ENCODE measurements at places on chromosomes 5 and 9.
A peak's percentile ranks its signal among the peaks of the same experiment; 100 is the strongest.

- no peak for DNase-seq
Observed at GRCh38 chr9:92745331-92745730, 19.3 kb downstream of the BICD2 start.

- no peak for DNase-seq
Observed at GRCh38 chr9:4416467-4416866, 73.8 kb upstream of the SLC1A1 start.

- DNase-seq: no peak
Observed at GRCh38 chr5:40171971-40172370, 507.7 kb upstream of the PTGER4 start.

DNA sequence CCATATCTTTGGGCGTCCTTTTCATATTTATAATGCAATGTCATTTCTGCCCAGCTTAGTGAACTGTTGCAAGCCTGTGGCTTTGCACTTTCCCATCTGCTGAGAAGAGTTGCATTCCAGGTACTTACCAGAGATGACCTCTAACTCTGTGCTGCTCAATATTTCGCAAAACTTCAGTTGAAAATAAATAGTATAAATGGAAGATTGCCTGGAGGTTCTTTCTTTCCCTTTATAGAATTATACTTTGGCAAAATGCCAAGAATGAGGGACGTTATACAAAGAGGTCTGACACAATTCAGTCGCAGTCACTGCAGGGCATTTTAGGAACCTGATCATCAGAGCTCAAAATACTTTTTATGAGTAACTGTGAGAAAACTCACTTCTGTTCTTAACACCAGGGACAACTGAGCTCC is 18.9 kb upstream of the VLDLR start:
- peak; percentile 28 for DNase-seq

- no peak for DNase-seq
Observed at GRCh38 chr9:13778631-13779030, 499.1 kb upstream of the MPDZ start.

DNA sequence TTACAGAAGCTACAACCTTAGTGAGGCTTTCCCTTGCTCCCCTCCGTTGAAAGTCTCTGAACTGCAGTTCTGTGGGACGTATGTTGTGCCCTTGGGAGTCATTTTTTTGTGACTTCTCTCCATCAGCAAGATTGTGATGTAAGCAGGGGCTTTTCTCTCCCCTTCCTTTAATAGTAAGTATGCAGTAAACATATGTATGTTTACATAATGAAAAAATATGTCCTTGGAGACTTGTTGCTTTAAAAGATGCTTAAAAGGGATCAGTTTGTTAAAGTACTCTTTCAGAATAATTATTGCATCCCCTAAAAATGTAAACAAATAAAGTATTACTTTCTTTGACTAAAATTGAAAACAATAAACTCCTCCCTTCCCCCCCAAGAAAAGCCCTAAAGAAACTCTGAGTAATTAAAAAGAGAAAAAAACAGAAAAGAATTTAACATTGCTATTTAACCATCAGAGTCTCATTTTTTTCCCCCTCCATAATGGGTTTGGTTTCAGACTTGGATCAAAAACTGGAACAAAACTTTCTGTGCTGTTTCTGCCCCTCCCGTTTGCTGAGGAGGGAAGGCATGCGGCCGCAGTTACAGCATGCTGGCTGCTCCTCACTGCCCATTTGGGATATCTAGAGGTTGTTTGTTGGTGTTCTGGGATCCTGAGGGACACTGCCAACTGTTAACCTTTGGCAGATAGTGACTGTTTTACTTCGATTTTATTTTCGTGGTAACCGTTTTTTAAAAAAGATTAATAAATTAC is 40.2 kb downstream of the TRIO start:
- DNase-seq: no peak

DNA sequence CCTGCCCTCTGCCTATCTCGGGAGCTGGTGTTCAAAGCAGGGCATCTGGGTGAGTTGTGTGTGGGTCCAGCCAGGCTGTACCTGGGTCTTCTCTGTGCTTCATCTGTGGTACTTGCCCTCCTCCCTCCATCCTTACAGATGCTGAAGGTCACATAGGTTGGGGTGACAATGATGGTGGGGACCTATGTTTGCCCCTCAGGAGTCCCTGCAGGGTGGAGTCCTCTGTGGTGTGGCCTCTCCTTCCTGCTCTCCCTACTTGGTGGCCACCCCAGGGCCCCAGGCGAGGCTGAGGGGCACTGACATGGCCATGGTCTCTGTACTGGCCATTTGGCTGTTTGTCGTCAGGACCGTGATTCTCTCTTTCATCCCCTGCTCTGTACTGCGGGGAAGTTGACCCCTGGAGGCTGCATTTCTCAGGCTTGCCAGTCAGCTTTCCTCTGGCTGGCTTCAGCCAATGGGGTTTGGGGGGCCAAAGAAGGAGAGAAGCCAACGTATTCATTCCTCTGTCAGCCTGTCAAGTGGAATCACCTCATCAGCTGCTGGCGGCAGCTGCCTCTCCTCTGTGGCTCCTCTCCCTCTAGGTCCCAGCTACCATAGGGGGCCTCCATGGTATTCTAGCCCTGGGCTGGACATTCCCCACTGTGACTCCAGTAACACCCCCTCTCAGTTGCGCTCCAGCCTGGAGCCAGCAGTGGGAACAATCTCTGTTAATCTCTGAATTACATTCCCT is 4.6 kb downstream of the DCANP1 start:
- no peak for DNase-seq

DNA sequence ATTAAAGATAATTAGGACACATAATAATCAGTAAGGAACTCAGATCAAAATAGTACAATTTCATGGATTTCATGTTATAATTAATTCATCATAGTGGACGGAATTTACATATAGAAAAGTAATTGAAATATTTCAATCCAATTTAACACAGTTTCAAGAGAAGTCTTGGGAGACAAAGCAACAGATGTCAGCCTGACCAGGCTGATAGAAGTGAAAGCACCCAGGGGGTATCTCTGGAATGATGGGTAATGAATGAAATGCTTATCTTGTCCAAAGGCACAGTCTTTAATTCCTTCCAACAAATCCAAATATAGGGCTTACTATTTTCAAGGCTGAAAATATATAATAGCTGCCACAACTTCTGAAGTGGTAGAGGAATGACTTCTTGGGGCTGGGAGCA is 629.3 kb upstream of the RGMB start:
- no peak for DNase-seq

- DNase-seq: no peak
Observed at GRCh38 chr9:133144904-133145851, 18.5 kb downstream of the GBGT1 start.

DNA sequence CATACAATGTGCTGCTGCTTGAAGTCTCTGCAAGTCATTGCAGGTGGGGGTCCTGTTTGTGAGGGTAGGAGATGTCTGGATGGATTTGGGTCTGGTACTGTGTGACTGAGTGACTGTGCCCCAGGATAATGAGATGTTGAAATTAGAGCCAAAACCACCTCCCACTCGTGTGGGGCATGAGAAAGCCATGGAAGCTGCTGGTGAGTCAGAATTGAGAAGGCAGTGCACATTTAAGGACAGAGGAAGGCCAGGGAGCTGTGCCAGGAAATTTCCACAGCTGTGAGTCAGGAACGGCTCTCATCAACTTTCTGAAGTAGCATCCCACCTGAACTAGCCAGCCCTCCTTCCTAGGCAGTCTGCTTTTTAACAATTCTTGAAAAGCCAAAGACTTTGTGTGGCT is 229.8 kb downstream of the DRD1 start:
- peak; percentile 36 for DNase-seq

- no peak for DNase-seq
Observed at GRCh38 chr5:174816858-174817257, 92.5 kb downstream of the MSX2 start.

DNA sequence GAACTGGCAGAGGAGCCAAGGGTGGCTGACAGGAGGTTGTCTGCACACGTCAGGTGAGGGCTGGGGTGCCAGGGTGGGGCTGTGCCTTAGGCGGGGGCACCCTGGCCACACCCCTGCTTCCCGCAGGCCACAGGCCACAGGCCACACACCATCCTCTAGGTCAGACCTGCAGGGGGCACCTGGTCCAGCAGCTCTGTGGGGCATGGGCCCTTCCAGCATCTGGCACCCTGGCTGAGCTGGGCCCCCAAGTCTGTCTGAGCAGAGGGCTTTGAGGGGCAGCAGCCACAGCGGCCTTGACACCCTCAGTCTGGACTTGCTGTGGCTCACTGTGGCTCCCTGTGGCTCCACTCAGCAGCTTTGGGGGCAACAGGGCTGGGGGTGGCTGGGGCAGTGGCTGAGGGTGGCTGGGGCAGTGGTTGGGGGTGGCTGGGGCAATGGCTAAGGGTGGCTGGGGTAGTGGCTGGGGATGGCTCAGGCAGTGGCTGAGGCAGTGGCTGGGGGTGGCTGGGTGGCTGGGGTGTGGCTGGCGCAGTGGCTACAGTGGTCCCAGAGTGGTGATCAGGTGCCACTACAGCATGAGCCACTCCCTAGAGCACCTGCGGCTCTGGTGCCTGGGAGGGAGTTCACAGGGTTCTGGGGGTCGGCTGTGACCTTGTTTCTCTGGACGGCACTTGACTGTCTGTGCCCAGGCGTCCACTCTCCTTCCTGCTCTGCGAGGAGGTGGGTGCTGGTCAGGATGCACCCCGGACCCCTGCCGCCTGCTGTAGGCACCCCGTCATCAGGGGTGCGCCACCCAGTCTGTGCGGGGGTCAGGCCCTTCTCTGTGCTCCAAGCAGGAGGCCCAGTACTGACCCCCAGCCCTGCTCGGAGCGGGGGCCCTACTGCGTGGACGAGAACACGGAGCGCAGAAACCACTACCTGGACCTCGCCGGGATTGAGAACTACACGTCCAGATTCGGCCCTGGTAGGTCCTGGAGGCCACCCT is 27.1 kb downstream of the NKD2 start:
- DNase-seq: no peak

DNA sequence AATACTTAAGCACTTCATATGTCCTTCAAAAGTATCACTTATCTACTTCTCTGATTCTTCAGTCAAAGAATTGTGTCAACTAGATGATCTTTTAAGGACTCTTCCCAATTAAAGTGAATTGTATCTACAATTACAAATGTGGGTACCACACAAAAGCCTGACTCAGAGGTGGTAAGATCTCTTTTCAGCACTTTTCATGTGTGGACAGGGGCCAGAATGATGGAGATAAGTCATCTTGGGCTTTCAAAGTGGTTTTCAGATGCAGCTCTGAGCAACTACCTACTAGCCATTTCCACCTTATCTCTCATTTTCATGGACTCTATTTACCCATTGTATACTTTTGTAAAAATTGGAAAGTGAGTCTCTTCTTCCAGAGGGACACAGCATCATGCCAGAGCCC is 8.4 kb downstream of the COX7C start:
- DNase-seq: no peak

- no peak for DNase-seq
Observed at GRCh38 chr9:19085295-19085694, 17.4 kb downstream of the HAUS6 start.

- DNase-seq: no peak
Observed at GRCh38 chr5:140382866-140383265, 18.8 kb upstream of the ANKHD1 start.

- no peak for DNase-seq
Observed at GRCh38 chr5:1499851-1500250, 23.9 kb downstream of the LPCAT1 start.

GRCh38 chr5:98772415-98773213 is 849 bp upstream of the RGMB start:
- no peak for DNase-seq

GRCh38 chr9:113651896-113652295 is 188.4 kb downstream of the RGS3 start:
- DNase-seq: no peak

DNA sequence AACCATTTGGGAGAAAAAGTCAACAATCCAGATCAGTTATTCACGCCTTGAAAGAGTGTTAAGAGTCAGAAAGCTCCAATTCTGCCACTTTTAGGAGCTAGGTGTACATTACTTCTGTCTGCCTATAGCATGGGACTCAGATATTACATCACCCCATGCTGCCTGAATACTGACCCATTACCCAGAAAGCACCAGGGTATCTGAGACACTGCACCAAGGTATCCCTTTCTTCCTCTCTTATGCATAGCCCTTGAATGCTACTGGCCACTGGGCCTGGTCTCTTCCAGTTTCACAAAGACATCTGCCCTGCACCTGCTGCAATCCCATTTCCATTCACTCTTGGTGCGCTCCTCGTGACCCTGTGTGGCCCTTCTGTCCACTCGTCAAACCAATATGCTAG is 2.6 kb downstream of the STRBP start:
- DNase-seq: no peak

DNA sequence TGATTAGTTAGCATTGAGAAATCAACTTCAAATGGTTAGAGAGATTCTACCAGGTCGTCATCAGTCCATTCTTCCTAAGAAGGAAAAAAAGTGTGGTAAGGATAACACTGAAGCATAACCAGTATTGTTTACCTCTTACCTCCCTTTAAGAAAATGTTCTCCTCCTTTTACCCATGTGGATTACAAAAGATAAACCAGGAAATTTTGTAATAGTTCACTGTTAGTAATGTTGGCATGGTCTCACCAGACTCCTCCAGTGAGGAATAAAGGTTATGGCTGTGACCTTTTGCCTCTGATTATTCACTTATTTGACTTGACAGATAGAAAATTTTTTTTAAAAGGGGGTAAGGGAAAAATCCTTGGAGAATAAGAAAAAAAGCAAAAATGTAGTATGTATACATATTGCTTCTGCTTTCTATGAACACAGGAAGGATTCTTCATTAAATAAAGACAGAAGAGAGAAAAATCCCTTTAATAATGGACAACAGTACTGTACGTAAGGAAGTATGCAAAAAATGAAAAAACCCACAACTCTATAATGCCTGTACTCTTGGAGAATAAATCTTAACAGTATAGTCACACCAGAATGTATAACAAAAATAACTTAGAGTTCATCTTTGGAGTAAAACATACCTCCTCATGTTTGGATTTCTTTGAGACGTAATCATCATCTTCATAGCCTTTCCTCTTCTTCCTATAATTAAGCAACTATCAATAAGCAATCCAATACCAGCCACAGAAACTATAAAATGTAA is 18.1 kb downstream of the CCNH start:
- no peak for DNase-seq

GRCh38 chr5:155068616-155069100 is 55.1 kb downstream of the KIF4B start:
- no peak for DNase-seq

DNA sequence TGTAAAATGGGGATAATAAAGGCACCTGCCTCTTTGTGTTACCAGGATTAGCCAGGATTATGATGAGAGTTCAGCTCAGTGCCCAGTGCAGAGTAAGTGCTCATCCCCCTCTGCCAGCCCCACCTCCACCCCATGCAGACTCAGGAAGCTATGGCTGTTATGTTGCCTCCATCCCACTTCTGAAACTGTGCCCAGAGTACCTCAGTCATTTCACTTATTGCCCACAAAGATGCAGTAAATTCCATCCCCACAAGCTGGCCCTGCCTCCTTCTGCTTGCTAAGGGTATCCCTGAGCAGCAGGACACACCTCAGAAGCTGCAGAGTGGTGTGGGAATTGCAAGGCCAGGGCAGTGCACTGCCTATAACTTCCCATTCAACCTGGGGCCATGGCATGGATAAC is 415.1 kb downstream of the SPOCK1 start:
- DNase-seq: no peak

- no peak for DNase-seq
Observed at GRCh38 chr5:132765311-132766019, 11.6 kb downstream of the SEPTIN8 start.

- DNase-seq: no peak
Observed at GRCh38 chr9:72200452-72200851, 51.2 kb downstream of the GDA start.

Measured in left lung (tissue), 14 donors.